Activated naive CD8-positive, alpha-beta T cell treated with anti-CD3 and anti-CD28 coated beads for 36 hours (primary cell): ENCODE measurements at places on chromosomes 3 and 15.

DNA sequence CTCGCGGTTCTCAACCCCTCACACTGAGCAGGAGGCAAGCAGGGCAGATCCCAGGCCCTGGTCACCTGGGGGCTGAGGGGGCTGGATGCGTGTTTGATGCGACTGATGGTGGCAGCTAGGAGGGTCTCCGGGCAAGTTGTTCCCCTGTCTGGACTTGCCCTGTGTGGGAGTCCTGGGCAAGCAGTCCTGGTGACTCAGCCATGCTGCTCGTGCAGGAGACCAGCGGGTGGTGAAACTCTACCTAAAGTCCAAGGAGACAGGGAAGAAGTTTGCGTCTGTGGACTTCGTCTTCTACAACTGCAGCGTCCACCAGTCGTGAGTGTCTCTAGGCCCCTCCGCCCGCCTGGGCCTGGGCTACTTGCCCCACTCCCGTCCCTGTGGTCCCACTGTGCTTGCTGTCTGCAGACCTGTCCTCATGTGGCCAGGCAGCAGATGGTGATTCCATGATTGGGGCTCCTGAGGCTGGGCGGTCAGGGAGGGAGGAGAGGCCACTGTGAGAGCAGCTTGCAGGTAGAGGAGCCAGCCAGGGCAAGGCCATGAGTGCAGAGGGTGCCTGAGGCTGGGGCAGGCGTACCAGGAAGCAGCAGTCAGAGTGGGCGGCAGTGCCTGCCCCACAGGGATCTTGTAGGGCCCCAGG lies 23.1 kb downstream of the PLXNA1 start:
- no peak for DNase-seq

GRCh38 chr3:100136921-100137320 lies 22.6 kb upstream of the FILIP1L start:
- no peak for DNase-seq

DNA sequence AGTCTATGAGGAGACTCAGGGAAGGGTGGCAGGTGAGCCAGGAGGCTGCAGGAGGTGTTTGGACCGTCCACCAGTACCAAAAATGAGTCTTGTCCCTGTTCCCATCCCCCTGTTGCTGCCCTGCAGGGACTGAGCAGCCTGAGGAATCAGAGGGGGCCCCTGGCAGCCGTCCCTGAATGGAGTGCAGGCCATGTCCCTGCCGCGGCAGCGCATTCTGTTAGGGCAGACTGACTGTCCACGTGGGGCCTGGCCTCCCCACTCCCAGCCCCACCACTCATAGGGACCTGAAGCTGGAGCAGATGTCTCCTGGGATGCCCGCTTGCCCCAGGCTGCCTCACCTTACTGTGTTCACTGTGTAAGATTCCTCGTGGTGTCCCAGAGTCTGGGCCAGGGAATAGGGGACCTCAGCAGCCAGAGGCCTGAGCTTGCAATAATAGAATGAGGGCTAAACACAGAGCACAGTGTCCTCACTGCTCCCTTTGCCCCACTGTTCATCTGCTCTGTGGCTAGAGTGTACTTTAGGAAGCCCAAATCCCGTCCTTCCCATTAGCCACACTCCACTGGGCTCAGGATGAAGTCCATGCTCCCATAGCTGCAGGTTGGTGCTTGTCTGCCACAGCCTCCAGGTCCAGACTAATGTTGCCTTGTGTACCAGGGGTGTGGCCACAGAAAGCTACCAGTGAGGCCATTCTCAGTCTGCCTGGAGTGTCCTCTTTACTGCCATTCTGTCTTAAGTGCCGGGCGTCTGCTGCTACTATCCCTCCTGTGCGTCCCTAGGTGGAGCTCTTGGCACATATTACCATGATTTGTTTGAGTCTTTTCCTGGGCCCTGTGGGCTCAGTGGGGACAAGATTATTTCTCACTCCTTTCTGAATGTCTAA lies 63.2 kb downstream of the HCN4 start:
- DNase-seq: no peak

GRCh38 chr3:108133858-108134554 lies 43.2 kb upstream of the CD47 start:
- no peak for DNase-seq

DNA sequence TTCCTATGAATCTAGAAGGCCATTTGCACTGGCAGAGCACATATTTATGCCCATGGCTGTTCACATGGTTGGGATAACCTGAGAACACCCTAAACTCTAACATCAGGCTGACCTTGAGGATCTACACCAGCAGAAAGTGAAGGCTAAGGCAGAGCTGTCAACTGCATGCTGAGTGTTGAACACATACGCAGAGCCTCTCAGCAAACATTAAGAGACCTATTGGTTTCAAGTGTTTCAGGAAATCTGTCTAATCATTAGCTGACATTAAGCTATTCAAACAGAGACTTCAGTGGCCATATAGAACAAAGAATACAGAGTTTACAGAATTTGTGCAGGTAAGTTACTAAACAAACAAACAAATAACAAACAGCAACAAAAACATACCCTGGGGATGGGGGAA lies 16.1 kb upstream of the SEC61A1 start:
- no peak for DNase-seq

DNA sequence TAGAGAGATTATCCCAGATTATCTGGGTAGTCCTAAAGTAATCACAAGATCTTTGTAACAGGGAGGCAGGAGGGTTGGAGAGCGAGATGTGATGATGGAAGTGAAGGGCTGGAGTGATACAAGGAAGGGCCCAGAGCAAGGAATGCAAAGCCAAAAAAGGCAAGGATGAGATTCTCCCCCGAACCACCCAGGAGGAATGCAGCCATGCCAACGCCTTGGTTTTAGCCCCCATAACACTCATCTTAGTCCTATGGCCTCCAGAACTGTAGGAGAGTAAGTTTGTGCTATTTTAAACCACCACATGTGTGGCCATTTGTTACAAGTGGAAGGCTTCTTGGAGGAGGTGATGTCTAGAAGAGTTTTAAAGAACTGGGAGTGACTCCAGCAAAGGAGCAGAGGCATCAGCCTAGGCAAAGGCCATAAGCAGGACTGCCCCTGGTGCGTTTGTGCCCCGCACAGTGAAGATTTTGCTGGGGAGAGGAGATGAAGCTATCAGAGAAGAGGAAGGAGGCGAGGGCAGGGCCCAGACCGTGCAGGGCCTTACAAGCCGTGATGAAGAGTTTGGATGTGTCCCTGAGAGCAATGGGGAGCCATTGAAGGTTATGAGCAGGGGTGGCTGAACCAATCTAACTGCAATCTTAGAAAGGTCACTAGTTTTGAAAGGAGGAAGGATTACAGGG lies 25.3 kb upstream of the CORO2B start:
- DNase-seq: no peak

DNA sequence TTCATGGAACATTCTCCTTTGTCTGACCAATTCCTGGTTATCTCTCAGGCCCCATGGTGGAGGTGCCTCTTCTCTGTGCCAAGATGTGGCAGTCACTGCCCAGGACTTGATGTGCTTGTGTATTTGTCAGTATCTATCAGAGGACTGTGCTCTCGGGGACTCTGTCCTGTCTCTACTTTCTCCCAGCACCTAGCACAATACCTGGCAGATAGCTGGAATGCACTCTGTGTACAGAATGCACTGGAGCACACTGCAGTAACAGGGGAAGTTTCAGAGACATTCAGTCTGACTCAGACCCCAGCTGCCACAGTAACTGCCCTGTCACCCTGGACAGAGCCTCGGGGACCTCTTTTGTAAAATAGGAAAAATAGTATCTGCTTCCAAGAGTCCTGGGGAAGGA lies 34.6 kb upstream of the SV2B start:
- DNase-seq: no peak

- no peak for DNase-seq
Measured at GRCh38 chr3:197828-198491, 1.4 kb downstream of the CHL1 start.

GRCh38 chr3:181534781-181535221 lies 176.9 kb upstream of the SOX2 start:
- no peak for DNase-seq

GRCh38 chr3:102714567-102714966 lies 279.8 kb downstream of the ZPLD1 start:
- no peak for DNase-seq

DNA sequence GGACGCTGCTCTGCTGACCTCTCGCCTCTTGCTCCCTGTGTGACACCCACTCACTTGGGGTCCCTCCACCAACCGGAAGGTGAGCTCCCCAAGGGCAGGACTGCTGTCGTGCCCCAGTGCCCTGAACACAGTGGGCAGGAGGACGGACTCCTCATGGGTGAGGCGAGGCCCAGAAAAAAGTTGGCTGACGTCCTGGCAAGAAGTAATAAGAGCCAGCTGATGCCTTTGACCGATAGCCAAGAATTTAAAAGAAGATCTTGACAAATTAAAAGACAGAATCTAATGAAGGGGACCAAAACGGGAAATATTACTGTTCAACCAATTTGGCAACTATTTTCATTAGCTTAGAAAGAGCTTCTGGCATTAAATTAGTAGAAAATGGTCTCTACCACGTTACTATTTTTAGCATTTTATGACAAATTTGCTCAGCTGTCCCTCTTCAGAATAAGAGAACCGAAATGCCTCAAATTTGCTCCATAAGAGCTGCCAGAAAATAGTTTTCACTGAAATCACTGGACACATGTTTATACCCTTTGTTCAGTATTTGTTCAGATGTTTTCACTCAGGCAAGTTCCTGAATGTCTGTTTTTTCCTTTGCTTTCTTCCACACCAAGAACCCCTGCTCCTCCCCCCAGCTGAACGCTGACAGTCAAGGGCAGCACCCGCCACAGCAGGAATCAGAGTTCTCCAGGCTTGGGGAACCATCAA lies 60.5 kb downstream of the XXYLT1 start:
- DNase-seq: no peak

DNA sequence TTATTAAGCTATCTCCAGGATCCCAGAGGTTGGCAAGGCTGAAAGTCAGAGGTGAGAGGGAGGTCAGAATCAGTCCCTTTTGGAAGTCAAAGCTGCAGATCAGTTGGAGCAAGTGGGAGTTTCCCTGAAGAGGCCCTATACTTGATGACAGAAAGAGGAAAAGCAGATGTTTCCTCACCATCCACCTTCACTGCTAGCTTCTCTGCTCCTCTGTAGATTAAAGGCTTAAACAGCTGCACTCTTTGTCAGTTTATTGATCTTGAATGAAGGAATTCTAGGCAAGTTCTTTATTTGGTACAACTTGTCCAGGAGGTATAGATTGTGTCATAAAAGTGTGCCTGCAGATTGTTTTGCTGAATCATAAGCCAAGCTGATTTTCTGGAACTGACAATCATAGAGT lies 408.2 kb upstream of the TGFBR2 start:
- no peak for DNase-seq
